NCI-H187 (cell line): ENCODE measurements at places on chromosomes 6 and 20.

DNA sequence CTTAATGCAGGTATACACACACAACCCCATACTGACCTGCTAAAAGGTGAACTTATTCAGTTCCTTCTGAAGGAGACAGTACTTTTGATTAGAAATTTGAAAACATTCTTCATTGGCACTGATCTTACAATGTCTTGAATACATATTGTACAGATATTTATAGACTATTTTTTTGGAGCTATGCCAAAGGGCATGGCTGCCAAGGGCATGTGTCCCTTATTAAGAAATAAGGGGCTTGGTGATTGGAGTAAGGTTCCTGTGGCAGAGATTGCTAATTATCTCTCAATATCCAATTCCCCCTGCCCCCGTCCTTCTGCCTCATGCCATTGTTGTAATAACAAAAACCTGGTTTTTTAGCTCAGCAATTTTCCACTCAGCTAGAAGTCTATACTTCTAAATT, 355.9 kb downstream of the FARS2 start:
- no peak for DNase-seq

- no peak for DNase-seq
Measured at GRCh38 chr6:16635291-16635809, 125.9 kb downstream of the ATXN1 start.

DNA sequence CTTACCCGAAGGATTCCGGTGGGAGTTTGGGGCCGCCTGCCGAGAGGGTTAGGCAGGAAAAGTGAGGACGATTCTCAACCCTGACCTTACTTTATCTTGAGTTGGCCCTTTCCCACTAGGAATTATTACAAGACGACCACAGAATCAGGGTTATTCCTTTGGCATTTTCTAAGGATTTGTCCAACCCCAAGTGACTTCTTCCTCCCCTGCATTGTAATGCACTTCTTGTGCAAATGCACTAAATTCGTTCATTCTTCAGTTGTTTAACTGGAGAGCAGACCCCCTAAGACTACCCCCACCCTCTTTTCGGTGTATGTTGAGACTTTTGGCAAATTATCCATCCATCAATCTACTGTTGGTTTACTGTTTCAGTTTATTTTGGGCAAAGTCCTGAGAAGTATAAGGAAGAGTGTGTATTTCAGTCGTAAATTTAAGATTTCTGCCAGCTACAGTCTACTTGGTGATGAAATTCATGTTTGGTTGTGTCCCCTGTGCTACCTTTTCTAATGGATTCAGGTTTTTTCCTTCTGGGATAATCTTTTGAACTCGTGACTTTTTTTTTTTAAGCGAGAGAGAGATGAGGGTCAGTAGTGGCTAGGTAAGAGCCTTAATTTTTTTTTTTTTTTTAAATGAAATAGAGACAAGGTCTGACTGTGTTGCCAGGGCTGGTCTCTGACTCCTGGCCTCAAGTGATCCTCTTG, 611 bp upstream of the TMEM217 start:
- no peak for DNase-seq

GRCh38 chr6:12260458-12261093, 29.6 kb upstream of the EDN1 start:
- DNase-seq, result no peak

- no peak for DNase-seq
Measured at GRCh38 chr20:52843425-52843824, 128.7 kb upstream of the TSHZ2 start.

- no peak for DNase-seq
Measured at GRCh38 chr20:16113736-16114135, 459.5 kb downstream of the KIF16B start.

DNA sequence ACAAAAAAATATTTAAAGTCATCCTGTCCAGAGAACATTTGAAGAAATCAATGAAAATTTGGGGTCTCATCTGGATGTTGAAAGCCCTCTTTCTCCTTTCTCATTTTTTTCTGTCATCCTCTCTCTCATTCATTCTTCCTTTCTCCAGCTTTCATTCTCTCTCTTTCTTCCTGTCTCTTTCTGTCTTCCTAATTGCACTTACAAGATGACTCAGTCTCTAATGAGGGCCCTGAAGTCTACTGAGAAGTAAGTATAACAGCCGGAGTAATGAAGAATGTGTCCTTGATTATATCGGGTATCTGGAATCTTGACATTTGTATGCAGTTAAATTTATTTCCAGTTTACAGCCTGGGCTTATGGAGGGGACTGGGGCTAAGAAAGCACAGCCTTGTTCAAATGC, 232.2 kb upstream of the SULF2 start:
- DNase-seq, result no peak

GRCh38 chr6:90294614-90294988, 2.0 kb downstream of the BACH2 start:
- DNase-seq, result no peak

- no peak for DNase-seq
Measured at GRCh38 chr20:60700728-60701127, 551.3 kb upstream of the CDH4 start.

- no peak for DNase-seq
Measured at GRCh38 chr6:81772741-81773140, 20.3 kb upstream of the TENT5A start.

- no peak for DNase-seq
Measured at GRCh38 chr6:33746036-33746600, 587 bp downstream of the IP6K3 start.

GRCh38 chr6:158255275-158255988, 56.8 kb upstream of the TULP4 start:
- no peak for DNase-seq

- DNase-seq, result no peak
Measured at GRCh38 chr6:95294043-95294442, 283.3 kb upstream of the MANEA start.

DNA sequence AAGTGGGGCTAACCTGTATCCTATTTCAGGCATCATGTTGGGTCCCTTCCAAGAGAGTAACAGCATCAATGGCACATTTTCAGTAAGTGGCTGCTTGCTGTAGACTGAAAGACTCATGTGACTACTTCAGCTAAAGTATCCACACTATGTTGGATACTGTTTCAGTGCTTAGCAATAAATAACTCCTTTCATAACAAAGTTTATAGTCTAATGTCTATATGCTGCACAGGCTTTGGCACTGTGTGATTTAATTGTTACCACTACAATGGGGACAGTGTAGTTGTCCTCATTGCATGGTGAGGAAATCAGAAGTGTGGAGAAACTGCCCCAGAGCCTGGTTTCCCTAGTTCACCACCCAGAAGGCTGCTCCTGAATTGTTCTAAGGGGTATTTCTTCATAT, 318.0 kb upstream of the PTCHD4 start:
- DNase-seq, result no peak

GRCh38 chr20:33578510-33578909, 83.6 kb upstream of the C20orf144 start:
- DNase-seq, result no peak

DNA sequence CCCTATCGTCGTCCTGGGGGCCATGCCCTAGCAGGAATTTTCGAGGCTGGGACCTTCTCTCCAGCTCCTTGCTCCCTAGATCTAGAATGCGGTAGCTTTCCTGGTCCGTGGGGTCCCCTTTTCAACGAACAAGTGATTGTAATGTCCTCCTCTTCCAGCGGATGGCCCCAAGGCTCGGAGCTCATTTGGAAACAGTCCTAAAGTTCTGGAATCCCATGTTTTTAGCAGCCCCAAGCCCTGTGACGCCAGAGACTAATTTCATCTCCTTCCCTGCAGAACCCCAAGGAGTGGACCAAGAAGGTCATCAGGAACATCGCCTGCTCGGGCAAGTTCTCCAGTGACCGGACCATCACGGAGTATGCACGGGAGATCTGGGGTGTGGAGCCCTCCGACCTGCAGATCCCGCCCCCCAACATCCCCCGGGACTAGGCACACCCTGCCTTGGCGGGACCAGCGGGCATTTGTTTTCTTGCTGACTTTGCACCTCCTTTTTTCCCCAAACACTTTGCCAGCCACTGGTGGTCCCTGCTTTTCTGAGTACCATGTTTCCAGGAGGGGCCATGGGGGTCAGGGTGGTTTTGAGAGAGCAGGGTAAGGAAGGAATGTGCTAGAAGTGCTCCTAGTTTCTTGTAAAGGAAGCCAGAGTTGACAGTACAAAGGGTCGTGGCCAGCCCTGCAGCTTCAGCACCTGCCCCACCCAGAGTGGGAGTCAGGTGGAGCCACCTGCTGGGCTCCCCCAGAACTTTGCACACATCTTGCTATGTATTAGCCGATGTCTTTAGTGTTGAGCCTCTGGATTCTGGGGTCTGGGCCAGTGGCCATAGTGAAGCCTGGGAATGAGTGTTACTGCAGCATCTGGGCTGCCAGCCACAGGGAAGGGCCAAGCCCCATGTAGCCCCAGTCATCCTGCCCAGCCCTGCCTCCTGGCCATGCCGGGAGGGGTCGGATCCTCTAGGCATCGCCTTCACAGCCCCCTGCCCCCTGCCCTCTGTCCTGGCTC, 48.5 kb downstream of the PYGB start:
- DNase-seq, result no peak

GRCh38 chr20:19009081-19009688, 195.6 kb downstream of the SCP2D1 start:
- no peak for DNase-seq

DNA sequence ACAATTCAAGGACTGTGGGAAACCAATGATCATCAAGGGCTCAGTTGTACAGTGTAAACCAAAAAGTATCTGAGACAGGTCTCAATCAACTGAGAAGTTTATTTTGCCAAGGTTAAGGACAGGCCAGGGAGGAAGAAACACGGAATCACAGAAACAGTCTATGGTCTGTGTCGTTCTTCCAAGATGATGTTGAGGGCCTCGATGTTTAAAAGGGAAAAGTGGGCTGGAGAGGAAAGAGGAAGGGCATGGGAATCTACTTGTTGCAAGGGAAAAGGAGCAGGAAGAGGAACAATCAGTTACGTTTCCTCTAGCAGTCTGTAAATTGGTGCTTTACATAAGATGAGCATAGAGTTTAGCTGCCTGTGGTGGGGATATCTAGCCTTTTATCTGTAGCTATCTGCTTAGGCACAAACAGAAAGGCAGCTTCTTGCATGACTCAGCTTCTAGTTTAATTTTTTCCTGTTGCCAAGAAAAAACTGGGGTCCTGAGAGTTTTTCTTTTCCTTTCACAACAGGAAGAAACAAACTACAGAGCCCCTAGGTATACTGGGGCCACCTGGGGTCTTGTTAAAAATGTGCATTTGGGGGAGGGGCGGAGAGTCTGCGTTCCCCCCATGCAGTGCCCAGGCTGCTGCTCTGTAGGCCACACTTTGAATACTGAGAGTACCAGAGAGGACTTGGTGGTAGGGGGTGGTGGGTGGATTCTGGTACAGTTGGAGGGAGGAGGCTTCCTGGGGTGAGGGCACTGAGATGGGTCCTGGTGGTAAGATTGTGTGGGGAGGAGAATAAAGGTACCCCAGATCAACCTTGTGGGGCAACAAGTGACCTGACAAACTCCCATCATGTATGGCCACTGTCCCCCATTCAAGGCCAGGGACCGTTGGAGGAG, 35.3 kb upstream of the EZR start:
- no peak for DNase-seq

DNA sequence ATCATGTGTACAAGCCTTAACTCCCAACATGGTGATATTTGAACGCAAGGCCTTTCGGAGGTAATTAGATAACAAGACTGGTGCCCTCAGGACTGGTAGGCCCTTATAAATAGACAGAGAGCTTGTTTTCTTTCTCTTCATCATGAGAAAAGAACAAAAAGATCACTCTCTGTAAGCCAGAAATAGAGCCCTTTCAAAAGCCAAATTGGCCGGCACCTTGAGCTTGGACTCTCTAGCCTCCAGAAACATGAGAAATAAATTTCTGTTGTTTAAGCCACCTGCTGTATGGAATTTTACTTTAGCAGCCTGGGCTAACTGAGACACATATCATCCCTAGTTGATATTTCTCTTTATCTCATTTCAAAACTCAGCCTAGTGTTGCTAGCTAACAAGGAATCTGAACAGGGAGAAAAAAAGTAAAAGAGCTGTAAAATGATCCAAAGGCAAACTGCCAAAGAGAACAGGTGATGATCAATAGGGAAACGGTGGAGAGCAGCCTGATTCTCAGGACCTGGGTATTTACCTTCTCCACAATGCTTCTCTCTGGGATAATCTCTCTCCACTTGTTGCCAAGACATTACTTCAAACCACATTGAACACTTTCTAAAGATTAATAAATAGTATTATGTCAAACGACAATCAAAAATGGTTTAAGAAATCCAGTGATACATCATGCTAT, 6.1 kb downstream of the COL21A1 start:
- no peak for DNase-seq

GRCh38 chr20:38559764-38560163, 21.2 kb upstream of the ADIG start:
- no peak for DNase-seq

DNA sequence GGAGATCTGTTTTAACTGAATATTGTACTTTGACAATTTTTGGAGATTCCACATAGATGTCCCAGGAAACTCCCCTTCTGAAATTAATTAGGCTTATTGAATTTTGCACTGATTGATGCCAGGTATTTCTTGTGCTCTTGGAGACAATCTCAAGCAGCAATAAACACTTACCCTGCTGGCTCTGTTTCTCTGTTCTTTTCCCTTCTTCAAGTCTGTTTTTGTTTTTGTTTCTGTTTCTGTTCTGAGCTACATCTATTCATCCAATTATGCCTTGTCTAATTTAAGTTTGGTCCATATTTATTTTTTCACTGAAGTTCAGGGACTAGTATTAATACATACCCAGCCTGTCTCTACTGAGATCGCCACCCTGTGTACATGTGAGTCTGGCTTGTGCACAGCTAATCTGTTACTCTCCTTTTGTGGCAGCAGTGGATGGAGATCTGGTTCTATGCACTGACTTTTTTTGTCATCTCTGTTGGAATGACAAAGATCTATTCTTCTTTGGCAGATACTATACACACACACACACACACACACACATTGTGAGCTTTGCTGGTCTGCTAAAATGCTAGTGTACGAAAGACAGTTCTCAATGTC, 51.9 kb downstream of the IL22RA2 start:
- DNase-seq, result no peak

- no peak for DNase-seq
Measured at GRCh38 chr20:47487175-47487917, 14.3 kb upstream of the NCOA3 start.

DNA sequence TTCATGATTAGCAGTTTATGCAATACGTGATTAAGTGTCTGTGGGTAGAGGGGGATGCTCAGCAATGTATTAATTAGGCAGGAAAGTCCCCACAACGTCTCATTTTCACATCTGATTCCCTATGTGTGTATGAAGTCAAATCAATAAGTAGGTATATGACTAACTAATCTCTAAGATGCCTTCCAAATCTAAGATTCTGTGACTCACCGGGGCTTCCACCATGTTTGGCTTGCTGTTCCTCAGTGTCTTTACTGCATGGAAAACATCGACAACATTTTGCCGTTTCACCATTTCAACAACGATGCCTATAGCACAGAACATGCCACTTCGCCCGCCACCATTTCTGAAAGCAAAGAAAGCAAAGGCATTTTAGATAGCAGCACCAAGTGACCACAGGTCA, 72.0 kb upstream of the THEMIS start:
- DNase-seq, result no peak

GRCh38 chr20:60921022-60921622, 330.9 kb upstream of the CDH4 start:
- DNase-seq, result no peak
